ENCODE measurements at places on chromosomes 2 and 18.
A peak's percentile ranks its signal among the peaks of the same experiment; 100 is the strongest.

DNA sequence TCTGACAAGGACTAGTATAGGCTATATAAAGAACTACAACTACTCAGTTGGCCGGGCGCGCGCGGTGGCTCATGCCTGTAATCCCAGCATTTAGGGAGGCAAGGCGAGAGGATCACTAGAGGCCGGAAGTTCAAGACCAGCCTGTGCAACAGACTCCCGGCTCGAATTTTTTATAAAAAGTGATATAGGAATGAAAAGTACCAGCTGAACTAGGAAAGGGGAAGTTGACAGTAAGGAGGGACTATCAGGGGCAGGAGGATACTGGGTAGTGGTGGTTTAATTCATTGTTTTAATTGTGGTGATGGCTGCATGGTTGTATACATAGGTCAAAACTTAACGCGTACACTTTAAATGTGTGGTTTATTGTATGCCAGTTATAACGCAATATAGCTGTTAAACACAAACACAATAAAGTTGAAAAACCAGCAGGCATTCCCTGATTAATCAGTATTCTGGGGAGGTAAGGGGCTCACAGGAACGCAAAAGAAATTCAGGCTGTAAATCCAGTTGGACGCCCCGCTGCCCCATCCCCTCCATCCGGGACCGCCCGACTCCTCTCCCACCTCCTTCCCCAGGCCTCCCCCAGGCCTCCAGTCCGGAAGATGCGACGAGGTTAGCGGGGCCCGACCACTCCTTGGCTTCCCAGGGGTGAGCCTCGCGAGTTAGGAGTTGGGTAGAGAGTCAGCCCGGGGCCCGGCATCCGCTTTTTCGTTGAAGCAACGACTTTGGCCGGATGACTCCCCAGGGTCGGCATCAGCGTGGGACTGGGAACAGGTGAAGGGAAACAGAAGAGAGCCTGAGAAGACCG, 746 bp upstream of the POLR1B start:
- no peak for DNase-seq

- peak; percentile 71 for DNase-seq
Measured at GRCh38 chr2:204625135-204625534, 79.9 kb downstream of the PARD3B start.

GRCh38 chr18:10499230-10499629, 26.6 kb upstream of the NAPG start:
- no peak for DNase-seq

- peak; percentile 34 for DNase-seq
Measured at GRCh38 chr18:64037812-64038414, 68.0 kb downstream of the SERPINB8 start.

DNA sequence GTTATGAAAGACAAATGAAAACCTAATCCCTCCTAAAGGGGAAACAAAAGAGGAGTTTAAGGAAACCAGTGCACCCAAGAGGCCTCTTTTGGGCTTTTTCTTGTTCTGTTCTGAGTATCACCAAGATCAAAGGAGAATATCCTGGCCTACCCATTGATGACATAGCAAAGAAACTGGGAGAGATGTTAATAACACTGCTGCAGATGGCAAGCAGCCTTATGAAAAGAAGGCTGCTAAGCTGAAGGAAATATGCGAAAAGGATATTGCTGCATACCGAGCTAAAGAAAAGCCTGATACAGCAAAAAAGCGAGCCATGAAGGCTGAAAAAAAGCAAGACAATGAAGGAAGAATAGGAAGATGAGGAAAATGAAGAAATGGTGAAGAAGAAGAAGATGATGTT, 23.6 kb upstream of the STAT4 start:
- no peak for DNase-seq

- DNase-seq: no peak
Measured at GRCh38 chr2:26609839-26610277, 31.3 kb downstream of the CIB4 start.

GRCh38 chr2:129229830-129230441, 749.5 kb upstream of the RAB6C start:
- no peak for DNase-seq

GRCh38 chr2:66803726-66804125, 368.8 kb downstream of the MEIS1 start:
- no peak for DNase-seq

GRCh38 chr2:111950236-111950635, 51.8 kb downstream of the MERTK start:
- no peak for DNase-seq

DNA sequence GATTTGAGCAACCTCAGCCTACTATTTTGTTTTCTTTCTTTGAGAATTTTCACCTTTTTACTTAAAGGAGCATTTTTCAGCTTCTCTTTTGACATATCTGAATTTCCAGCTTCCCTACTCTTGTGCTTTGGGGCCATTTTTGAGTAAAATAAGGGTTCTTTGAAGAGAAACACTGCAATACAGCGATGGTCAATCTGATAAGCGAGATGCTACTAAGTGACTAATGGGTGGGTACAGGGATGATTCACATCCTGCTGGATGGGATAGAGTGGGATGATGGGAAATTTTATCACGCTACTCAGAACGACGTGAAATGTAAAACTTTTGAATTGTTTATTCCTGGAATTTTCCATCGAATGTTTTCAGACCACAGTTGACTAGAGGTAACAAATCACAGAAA, 211.5 kb downstream of the TMEM247 start:
- DNase-seq: no peak

DNA sequence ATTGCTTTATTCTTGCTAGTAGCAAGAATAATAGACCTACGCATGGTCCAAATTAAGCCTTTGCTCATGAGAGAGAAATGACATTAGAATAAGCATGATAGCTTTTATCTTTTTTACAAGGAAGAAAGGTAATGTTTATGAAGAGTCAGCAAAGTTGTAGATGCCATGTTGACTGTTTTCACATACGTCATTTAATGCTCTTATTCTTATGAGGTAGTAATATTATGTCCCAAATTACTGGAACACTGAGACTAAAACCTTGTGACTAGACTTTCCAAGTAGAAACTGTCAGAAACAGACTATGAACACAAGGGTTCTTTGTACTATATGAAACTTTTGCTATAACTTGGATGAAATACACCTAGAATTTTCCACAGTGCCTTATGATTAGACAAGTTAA, 552.8 kb upstream of the SLC8A1 start:
- DNase-seq: no peak

- DNase-seq: no peak
Measured at GRCh38 chr2:71101656-71102055, 28.4 kb downstream of the MCEE start.

- no peak for DNase-seq
Measured at GRCh38 chr18:66077066-66077465, 326.3 kb downstream of the CDH7 start.

GRCh38 chr2:173555833-173556232, 201.2 kb downstream of the CDCA7 start:
- DNase-seq: no peak

DNA sequence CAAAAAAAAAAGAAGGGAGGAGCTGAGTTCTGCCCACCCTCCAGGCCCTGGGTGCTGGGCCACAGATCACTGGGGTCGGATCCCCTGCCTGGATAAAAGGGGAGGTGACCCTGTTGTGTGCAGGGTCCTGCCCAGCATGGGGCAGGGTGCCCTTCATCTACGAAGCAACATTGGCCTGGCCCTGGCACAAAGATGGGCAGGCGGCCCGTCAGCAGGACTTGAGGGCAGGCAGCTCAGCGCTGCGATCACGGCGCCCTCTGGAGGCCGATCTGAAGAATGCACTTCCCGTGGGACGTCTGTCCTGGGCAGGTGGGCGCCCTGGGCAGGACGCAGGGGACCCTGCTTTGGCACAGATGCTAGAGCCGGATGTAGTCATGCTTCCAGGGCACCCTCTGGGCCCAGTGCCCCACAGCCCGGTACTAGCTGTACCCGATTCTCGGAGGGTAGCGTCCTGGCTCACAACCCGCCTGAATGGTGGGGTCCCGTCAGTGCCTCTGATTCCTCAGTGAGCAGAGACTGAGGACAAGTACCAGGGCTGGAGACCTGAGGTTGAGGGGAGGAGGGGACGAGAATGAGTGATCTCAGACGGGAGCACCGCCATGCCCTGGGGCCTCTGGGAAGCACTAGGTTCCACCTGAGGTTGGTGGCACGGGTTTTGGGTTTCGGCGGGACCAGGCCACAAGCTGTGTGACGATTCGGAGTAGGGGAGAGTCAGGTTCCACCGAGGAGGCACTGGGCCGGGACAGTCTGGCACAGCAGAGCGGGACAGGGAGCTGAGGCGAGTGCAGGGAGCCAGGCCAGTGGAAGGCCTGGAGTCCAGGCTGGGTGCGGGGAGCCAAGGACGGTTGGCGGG, 18.0 kb downstream of the ARID5A start:
- DNase-seq: peak; percentile 66

DNA sequence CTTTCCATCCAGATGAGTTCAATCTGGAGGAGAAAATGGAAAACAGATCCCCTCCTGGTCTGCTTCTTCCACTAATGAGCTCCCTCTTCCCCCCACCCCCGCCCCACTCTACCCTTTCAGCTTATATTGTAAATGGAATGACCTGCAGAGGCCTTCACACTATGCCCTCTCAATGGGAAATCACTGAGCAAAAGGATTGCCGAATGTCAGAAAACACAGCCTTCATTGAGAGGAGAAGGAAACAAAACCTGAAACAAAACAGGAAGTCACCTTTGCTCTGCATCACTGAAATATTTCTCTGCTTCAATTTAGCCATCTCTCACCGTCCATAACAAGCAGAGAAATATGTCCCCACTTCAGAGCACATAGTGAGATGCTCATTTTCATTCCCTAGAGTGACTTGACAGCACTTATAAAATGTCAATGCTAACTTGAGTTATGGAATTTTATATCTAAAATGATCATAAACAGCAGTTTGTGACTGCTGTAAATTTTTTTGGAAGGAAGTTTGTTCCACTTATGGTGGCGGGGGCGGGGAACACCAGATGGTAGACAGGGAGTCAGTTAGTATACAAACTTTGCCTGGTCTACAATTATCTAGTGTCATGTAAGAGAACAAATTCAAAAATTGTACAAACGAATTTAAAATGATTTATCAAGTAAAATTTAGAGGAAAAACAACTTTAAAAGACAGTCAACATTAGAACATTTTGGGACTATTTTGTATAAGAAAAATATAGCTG, 1.8 kb upstream of the FRZB start:
- DNase-seq: no peak

- DNase-seq: no peak
Measured at GRCh38 chr2:53770264-53770663, 2.7 kb downstream of the CHAC2 start.

- DNase-seq: no peak
Measured at GRCh38 chr2:30351116-30351515, 95.9 kb upstream of the LCLAT1 start.

DNA sequence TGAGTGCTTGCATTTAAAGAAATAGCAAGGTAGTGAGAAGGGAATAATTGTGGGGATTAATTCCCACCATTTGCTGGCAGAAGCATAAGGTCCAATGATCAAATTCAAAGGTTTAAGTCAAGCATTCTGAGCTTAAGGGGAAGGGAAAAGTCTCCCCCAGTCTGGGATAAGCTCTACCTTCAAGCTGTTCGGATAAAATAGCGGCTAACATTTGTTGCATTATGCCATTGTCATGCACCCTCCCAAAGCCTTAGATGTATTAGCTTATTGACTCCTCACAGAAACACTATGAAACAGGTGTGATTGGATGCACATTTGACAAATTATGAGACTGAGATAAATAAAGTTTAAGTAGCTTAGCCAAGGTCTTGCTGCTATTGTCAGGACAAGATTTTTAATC, 52.2 kb upstream of the TGIF1 start:
- no peak for DNase-seq

GRCh38 chr2:97716695-97717612, 3.6 kb downstream of the ZAP70 start:
- no peak for DNase-seq

DNA sequence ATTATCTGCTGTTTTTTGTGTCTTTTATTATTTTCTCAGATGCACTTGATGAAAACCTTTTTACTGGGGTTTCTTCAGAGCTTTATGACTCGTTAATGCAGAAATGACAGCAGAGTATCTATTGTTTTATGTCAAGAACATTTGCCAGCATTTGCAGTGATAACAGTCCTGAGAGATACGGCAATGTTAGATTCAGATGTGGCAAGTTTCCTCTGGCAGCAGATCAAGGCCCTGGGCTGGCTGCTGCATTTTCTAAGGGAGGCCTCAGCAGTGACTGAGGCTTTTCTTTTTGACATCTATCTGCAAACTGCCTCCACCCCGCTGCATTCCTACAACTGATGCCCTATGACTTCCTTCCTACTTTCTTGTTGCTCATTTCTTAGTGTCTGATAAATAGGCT, 40.2 kb downstream of the EFEMP1 start:
- DNase-seq: no peak

- DNase-seq: no peak
Measured at GRCh38 chr2:101362777-101363176, 24.5 kb downstream of the CREG2 start.

GRCh38 chr2:197846777-197847176, 42.4 kb downstream of the PLCL1 start:
- no peak for DNase-seq

DNA sequence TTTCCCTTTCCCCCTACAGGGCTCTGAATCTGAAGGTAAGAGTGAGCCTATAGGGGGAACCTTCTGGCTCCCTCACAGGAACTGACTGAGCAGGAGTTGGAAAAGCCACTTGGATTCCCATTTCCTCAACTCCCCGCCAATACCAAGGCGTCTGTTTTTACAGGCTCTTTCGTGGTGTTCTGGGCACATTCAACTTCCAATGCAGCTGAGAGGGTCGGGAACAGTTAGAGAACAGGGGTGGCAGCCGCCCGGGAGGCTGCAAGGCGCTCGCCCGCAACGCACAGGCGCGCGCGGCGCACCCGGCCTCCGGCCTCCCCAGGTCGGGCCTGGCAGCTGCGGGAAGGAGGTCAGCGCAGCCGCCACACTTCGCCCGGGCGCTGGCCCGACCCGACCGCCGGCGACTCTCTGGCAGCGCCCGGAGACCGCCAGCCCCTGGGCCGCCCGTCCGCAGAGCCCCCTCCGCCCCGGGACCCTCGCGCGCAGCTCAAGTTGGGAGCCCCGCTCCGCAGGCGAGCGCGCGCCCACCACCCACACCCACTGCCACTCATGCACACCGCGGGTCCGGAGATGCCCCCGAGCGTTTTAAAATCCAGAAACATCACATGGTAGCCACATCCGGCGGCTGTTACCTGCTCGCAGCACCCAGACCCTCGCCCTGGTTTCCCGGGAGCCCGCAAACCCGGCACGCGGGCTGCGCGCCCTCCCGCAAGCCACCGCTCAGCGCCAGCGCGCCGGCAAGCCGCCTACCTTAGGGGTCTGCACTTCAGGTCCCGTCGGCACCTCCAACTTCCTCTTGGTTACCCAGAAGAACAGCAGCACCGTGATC, 816 bp downstream of the GALNT14 start:
- no peak for DNase-seq

DNA sequence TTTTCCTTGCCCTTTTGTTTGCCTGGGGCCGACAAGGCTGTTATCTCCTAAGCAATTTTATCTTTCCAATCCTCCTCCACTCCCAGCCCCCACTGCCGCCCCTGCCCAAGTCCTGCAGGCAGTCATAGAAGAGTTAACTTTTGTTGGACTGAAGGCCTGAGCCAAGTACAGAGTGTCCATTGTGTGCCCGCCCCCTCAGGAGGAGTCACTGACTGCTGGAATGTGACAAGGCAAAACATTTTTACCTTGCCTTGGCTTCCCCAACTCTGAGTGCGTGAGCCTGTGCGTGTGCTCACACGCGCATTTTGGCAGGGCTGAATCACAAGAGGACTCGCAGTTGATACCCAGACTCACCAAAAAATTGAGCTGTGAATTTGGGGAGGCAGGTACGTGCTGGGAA, 16.2 kb downstream of the SETBP1 start:
- no peak for DNase-seq

- DNase-seq: no peak
Measured at GRCh38 chr2:155169317-155169716, 470.8 kb downstream of the KCNJ3 start.

All from midbrain (tissue), 1 donor.